Forelimb muscle (tissue), 1 donor: ENCODE measurements at places on chromosomes 2 and 18. TPM values are rescaled to one million over a fixed set of nuclear protein-coding genes. Genes with fewer than 3 reads are reported as not detected.

GRCh38 chr2:192044496-192044895, 150.2 kb downstream of the TMEFF2 start:
- DNase-seq: no peak

DNA sequence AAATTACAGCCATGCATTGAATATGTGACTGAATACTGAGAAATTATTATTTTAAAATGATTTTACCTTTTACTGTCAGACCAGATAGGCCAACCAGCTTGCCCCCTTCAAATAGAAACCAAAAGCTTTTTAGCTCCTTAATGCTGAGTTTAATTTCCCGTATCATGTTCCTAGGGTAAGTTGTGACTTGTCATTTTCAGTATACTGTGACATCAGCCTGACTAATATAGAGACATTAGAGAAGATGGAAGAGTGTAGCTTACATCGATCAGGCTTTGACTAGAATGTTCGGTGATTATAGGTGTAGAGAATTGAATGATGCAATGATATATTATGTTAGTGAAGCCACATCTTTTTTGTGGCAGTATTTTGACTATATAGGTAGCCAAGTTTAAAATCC, 50.6 kb upstream of the ZEB2 start:
- DNase-seq: no peak

DNA sequence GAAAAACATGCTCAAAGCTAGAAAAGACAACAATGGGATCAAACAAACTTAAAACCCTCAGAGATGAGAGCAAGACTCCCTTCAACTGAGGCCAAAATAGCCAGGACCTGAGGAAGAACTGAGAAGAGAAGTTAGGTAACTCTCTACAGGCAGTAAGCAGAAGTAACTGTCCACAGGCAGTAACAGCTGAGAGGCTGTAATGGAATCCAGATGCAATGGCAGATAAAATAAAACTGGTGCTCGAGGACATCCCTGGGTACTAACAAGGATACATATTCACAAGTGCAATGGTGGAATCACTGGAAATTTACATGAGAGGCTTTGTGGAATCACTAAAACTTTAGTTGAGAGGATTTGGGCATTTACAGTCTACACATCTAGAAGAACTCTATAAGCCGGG, 30.4 kb upstream of the C2orf66 start:
- no peak for DNase-seq

GRCh38 chr2:48173141-48173540, 266.8 kb upstream of the FBXO11 start:
- no peak for DNase-seq

The STPG4 gene
- polyA plus RNA-seq: not detected

- DNase-seq: peak; percentile 17
Observed at GRCh38 chr18:43620936-43621335, 343.6 kb upstream of the SYT4 start.

DNA sequence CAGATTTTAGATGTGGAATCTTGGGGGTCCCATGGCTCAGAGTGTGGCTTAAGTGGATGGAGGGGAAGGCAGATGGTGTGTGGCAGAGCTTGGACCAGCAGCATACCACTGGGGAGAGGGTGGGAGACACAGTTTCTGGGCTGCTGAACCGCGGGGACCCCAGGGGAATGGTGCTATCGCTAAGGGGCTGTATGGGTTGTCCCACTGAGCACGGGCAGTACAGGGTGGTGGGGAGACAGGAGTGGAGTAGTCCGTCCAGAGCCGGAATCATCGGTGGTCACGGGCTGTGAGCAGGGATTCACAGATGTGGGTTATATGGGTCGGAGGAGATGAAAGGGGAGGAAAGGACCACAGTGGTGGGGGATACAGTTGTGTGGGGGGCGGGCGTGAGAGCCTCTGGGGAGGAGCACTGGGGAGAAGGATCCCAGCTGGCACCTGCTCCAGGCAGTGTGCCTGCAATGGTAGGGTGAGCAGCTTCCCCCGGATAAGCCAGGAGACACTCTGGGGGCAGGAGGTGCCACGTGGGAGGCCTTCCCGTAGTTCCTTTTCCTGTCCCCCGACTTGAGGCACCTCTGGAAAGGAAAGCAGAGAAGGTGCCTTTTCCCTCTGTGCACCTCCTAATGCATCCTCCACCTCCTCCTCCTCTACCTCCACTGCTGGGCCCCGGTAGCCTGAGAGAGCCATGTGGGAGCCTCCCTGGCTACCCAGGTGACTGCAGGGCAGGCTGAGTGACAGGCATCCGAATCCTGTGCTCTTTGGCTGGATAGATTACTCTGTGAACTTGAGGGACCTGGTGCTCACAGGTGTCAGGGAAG, 24.9 kb downstream of the IGFBP5 start:
- DNase-seq: no peak

GRCh38 chr2:236214376-236214995, 46.3 kb upstream of the GBX2 start:
- no peak for DNase-seq

DNA sequence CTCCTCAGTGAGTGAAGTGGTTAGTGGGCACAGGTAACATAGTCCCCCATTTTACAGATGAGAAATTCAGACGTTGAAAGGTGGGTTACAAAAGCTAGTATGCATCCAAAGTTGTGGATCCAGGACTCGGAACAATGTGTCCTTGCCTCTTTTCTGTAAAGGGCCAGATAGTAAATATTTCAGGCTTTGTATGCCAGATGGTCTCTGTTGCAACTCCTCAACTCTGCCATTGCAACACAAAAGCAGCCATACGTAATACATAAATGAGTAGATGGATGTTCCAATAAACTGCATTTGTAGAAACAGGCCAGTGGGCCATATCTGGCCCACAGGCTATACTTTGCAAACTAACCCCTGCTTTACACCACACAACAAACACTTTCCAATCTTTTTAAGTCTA, 166.6 kb upstream of the PKDCC start:
- DNase-seq: no peak

The ZNF521 gene
- 43.7 TPM for polyA plus RNA-seq

- DNase-seq: no peak
Observed at GRCh38 chr2:73112026-73112912, 479 bp downstream of the RAB11FIP5 start.

The ACSL3 gene
- polyA plus RNA-seq: 44.7 TPM

DNA sequence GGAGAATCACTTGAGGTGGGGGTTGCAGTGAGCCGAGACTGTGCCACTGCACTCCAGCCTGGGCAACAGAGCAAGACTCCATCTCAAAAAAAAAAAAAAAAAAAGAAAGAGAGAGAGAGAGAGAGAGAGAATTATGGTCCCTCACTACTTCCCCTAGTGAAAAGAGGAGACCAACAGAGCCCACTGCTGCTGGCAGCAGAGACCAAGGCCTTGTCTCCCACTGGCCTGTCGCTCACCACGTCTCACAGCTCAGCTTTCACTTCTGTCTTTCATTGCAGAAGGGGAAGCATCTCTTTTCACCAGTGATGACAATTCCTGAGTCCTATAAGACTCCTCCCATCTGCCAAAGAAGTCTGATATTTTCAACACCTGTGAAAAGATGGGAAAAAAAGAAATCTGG, 81.3 kb downstream of the CLHC1 start:
- no peak for DNase-seq

DNA sequence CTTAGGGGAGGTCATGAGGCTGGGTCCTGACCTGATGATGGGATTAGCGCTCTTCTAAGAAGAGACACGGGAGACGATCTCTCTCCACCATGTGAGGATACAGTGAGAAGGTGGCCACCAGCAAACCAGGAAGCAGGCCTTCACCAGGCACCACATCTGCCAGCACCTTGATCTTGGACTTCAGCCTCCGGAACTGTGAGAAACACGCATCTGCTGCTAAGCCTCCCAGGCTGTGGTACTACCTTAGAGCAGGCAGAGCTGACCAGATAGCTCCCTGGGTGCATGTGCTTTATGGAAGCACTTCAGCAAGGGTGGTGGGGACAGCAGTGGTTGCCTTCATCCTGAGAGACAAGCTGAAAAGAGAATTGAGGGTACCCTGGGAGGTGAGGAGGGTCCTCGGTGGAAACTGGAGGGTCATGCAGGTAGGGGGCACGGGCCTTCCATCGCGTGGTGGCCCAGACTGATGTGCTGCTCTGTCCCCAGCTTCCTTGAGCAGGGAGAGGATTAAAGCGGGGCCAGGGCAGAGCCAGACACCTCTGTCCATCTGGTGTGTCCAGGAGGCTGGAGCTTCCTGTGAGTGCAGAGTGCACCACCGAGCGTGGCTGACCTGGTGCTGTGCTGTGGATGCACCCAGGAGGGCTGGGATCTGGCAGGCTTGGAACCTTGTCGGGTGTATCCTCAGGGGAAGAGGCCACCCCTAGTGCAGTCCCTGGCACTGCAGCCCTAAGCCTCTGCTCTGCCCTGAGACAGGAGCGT, 42.9 kb upstream of the HS6ST1 start:
- no peak for DNase-seq

The DUSP2 gene
- polyA plus RNA-seq: 3.6 TPM

The PDE11A gene
- polyA plus RNA-seq: 1.00 TPM

- no peak for DNase-seq
Observed at GRCh38 chr18:62877411-62878221, 162.3 kb downstream of the PHLPP1 start.

The TRABD2A gene
- polyA plus RNA-seq: 0.08 TPM

DNA sequence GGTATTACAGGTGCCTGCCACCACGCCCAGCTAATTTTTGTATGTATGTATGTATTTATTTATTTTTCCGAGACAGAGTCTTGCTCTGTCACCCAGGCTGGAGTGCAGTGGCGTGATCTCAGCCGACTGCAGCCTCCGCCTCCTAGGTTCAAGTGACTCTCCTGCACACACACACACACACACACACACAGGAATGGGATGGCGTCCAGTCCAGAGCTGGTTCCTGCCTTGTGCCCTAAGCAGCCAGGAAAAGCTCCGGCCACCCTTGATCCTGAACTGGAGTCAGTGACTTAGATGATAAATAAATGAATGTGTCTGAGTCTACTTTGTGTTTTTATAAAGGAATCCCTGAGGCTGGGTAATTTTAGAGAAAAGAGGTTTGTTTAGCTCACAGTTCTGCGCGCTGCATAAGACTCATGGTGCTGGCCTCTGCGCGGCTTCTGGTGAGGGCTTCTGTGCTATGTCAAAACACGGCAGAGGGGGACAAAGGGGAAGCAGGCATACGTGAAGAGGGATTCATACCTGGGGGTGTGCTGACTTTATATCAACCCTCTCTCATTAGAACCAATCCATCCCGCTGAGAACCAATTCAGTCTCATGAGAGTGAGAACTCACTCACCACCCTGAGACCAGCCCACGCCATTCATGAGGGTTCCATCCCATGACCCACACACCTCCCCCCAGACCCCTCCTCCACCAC, 59.7 kb upstream of the PHLPP1 start:
- DNase-seq: no peak

The ARHGEF33 gene
- polyA plus RNA-seq: 1.5 TPM

- no peak for DNase-seq
Observed at GRCh38 chr2:60414495-60415138, 138.8 kb downstream of the BCL11A start.

DNA sequence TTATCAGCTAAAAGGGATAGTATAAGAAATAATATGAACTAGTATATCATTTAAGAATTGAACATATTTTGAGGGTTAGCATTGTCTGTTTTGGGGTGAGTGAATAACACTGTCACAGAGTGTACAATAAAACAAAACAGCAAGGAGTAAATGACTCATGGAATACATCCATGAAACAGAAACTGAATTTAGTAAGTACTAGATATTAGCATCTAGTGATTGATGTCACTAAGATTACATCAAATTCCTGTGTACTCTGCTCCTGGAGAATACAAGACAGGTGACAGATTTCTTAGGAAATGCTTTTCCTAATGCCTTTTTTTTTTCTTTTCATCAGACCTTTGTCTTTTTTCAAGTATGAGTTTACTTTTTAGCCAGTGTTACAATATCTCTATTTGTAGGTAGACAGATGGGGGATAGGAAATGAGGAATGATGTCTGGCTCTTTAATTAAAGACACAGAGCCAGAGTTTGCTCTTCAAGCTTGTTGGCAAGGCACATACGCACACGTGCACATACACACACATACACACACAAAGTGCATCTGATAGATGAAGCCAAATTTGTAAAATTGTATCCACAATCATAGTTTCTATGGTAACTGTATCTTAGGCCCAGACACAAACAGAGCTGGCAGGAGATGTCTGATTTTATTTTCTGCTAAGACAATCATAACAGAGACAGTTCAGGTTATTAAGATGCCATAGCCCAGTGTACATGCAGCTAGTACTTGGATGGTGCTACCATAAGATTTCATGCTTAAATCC, 138.2 kb upstream of the NRP2 start:
- no peak for DNase-seq

The NT5DC4 gene
- polyA plus RNA-seq: 0.09 TPM

The GATA6 gene
- polyA plus RNA-seq: 0.91 TPM

GRCh38 chr2:145822892-145823534, 1303.1 kb upstream of the ZEB2 start:
- DNase-seq: no peak

- no peak for DNase-seq
Observed at GRCh38 chr2:188065386-188065785, 226.3 kb upstream of the GULP1 start.

- no peak for DNase-seq
Observed at GRCh38 chr18:10070561-10071000, 156.8 kb downstream of the VAPA start.

The ALK gene
- polyA plus RNA-seq: 0.03 TPM

GRCh38 chr2:23554054-23554697, 169.2 kb downstream of the KLHL29 start:
- DNase-seq: peak; percentile 56

- no peak for DNase-seq
Observed at GRCh38 chr2:75595541-75596395, 35.0 kb upstream of the EVA1A start.

The ARHGAP15 gene
- 8.1 TPM for polyA plus RNA-seq

The UGT1A3 gene
- not detected for polyA plus RNA-seq

The MC5R gene
- polyA plus RNA-seq: 3.1 TPM

The CCDC74B gene
- 1.1 TPM for polyA plus RNA-seq

The ACMSD gene
- 0.44 TPM for polyA plus RNA-seq
